ENCODE measurements at places on chromosomes 16 and 17. TPM values are rescaled to one million over a fixed set of nuclear protein-coding genes. Genes with fewer than 3 reads are reported as not detected.

TLCD1 gene
- total RNA-seq: 0.85 TPM

DNA sequence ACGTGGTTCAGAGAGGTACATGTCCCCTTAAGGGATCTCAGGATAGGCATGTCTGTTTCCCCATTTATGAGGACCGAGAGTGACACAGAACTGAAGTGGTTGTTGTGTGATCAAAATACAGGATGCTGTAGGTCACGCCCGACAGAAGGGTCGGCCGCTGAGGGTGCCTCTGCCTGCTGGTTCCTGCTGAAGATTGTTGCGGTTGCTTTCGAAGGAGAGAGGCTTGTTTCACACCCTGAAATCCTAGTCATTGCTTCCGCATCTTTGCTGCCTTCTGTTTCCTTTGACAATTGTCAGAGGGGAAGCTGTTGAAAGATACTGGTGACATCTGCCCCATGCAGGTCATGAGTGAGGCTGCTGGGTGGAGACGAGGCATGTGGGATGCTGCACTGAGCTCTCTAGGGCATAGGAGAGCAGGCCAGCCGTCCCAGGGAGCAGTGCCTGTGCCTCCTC, 3.8 kb upstream of the NAT9 start:
- peak; percentile 37 for DNase-seq

CYGB gene
- 1.6 TPM for total RNA-seq

ODAD4 gene
- 0.34 TPM for total RNA-seq

DNA sequence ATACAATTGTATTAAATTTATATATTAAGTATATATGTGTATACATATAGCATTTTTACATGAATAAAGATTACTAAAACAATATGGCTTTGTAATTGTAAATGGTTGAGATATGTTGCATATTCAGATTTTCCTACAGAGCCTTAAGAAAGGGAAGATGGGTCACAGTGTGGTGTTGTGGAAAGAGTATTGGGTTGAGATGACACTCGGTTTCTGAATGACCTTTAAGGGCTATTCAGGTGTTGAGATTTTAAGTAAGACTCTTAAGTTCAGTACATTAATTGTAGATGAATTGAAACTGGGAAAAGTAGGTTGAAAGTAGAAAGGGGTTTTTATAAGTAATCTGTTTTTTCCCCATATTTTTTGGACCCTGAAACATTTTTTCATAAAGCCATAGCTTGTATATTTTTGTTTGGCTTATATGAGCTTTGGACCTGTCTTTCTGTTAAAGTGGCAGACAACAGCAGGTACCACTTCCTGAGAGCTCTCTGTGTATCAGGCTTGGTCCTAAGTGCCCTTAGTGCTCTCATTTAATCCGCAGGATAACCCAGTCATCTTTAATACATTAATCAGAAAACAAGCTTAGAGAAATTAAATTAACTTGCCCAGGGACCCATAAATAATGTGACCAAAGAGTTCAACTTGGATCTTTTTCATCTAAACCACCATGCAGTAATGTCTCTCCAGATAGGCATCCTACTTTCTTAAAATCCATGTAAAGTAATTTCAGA, 48.5 kb upstream of the MRC2 start:
- DNase-seq: no peak

- no peak for DNase-seq
Measured at GRCh38 chr16:85391175-85391707, 221.9 kb upstream of the GSE1 start.

PABPN1L gene
- total RNA-seq: not detected

GRCh38 chr17:81164371-81165245, 699 bp upstream of the PVALEF start:
- no peak for DNase-seq

All from dermis blood vessel endothelial cell (primary cell).